Cardiac muscle cell (in vitro differentiated cells and primary cell): ENCODE measurements at places on chromosomes 1 and 21. TPM values are rescaled to one million over a fixed set of nuclear protein-coding genes. Genes with fewer than 3 reads are reported as not detected.

GRCh38 chr21:45994759-45995685, 13.5 kb downstream of the COL6A1 start:
- DNase-seq, result no peak

DNA sequence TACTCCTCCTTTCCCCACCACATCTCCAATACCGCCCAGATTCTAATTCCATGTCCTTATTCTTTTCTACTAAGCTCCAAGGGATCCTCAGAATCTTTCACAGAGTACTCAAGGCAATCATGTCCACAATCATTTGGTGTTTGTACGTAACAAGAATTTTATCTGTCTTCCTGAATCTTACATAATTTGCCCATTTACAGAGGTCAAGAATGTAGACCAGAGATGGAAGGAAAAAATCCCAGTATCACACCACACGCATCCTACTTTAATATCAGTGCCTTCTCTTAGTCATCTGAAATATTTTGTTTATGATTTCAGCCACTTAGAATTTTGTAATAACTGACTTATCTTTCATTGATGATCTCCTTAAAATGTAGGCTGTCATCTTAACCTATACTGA, 366.0 kb upstream of the LRRC7 start:
- DNase-seq, result no peak

DNA sequence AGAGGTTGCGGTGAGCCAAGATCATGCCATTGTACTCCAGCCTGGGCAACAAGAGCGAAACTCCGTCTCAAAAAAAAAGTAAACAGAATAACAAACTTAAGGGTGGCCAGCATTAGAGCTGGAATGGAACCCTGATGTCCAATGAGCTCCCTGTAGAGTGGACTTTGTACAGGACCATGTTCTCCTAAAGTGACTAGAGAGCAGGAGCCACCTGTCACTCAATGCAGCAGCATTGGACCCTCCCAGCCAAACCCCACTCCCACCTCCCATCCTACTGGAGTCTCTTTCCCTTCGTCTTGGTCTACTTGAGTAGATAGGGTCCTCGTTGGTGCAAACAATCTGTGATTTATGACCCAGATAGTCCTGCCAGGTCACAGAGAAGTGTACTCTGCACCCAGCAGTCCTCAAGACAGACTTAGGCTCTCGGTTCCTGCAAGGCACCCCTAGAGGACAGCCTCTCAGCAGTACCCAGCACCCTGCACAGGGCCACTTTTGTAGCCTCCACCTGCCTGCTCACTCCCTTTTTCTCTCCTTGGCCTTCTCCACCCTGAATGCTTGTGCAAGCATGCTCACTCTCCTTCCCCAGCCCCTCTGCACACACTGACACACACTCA, 69.2 kb upstream of the ZNF281 start:
- no peak for DNase-seq

- no peak for DNase-seq
These were observed 40.4 kb downstream of the CASZ1 start for GRCh38 chr1:10755970-10756521.

DNA sequence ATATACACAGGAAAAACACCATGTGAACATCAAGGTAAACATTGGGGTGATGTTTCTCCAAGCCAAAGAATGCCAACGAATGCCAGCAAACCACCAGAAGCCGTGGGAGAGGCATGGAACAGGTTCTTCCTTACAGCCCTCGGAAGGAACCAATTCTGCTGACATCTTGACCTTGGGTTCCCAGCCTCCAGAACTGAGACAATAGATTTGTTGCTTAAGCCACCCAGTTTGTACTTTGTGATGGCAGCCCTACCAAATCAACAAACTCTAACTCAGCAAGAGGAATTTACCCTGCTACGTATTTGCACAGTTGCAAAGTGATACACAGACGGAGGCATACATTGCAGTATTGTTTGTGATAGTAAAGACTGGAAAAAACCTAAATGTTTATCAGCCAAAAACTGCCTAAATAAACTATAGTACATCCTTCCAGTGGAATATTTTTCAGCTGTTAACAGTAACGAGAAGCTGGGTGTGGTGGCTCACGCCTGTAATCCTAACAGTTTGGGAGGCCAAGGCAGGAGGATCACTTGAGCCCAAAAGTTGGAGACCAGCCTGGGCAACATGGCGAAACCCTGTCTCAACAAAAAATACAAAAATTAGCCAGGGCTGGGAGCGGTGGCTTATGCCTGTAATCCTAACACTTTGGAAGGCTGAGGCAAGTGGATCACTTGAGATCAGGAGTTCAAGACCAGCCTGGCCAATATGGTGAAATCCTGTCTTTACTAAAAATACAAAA, 12.5 kb upstream of the ZC3H12A start:
- DNase-seq, result no peak

DNA sequence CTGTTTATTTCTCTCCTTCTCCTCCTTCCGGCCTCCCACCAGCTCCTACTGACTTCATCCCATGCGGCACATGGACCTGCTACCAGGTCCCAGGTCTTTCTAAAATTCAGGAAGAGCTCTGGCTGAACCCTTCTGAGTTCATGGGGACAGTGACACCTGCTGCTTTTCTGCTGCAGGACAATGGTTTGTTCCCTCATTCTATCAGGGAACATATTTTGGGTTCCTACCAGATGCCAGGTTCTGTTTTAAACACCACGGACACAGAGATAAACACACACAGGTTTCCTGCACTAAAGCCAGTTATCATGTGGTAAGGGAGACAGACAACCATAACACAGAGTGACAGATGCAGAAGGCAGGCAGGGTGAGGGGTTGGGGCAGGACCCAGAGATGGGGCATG, 114.0 kb upstream of the RAB4A start:
- peak; percentile 45 for DNase-seq

DNA sequence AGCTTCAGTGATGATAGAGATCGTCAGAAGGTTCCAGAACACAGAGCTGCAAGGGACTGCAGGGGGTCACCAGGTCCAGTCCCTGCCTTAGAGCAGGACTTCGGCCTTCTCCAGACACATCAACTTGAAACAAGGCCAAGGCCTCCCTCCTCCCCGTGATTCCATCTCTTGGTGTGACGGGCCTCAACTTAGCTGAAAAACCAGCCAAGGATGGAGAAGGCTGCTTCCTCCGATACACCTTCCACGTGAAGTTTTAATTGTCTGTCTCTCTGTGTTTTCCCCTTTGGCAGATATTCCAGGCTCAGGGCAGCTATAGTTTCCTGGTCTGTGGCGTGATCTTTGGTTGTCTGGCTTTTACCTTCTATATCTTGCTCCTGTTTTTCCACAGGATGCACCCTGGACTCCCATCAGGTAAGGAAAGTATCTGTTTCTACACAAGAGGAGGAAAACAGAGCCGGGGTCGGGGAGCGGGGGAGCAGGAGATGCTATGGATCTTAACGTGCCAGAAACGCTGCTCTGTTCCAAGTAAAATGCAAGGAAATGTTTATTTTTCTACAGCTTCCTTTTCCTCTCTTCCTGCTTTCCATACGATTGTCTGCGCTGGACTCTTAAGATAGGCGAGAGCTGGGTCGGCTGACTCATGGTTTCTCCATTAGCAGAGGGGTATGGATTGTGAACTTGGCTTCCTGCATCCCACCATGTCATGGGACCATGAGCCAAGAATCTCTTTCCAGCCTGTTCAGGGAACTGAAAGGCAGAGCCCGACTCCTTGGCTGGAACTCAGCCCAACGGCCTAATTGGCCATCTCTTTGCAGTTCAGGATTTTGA, 32.8 kb downstream of the ELK4 start:
- DNase-seq, result peak; percentile 99

GRCh38 chr1:72062584-72062983, 219.8 kb downstream of the NEGR1 start:
- DNase-seq, result peak; percentile 26

DNA sequence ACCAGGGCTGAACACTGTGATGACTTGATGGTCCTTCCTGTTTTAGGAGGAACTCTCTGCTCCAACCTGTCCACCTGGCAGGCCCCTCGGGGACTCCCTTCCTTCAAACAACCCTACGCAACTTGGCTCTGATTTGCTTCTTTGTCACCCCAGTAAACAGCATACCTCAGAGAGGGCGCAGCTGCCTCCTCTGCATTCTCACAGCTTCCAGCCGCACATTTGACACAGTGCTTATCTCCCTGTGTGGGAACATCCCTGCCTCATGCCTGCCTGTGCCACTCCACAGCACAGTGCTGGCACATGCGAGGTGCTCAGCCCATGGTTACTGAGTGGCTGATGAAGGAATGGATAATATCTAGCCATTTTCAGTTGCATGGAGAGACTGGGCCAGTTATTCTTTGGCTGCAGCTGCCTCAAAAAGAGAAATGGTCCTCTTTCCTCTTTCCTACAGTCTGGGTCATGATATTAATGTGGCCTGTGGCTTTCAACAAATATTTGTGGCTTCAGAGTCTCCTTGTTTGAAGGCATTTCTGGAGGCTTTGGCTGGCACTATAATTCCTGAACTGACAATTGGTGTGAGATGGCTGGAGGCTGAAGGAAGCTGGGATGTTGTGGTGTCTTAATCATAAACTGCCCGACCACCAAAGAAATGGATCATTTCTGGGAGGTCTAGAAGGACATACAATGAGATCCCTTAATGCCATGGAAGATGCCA, 77.9 kb downstream of the TENT5C start:
- DNase-seq, result no peak

DNA sequence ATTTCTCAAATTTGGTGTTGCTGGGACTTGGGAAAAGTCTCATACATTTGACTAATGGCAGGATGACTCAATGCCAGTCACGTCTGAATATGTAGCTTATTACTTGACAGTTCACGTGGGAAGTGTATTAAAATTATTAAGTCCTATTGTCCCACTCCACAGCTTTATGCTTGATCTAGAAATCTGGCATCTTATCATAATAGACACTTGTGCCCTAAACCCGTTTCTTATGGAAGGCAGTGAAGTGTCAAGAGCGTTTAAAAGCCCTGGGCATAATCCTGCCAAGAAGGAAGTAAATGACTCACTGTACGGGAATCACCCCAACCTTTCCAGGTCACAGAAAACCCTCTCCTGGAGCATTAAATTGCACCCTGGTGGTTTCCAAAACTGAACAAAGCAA, 207.4 kb downstream of the APP start:
- no peak for DNase-seq

DNA sequence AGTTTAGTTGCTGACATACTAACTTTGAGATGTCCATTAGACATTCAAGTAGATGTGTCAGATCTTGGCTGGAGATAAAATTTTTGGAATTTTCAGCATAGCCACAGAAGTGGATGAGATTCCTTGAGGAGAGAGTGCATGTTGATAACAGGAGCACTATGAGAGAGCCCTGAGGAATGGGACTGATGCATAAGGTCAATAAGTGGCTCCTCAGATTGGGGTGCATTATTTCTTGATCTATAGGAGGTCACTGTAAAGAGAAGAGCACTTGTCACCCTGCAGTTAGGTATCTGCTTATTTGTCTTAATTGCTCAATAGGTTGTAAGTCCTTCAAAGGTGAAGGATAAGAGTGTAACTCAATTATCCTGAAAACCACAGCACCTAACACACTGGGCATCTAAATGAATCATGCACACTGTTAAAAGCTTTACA, 52.0 kb upstream of the TACSTD2 start:
- no peak for DNase-seq

GRCh38 chr1:93625582-93626327, 55.9 kb downstream of the BCAR3 start:
- DNase-seq, result no peak

GRCh38 chr1:81690676-81691453, 109.9 kb upstream of the ADGRL2 start:
- no peak for DNase-seq

DNA sequence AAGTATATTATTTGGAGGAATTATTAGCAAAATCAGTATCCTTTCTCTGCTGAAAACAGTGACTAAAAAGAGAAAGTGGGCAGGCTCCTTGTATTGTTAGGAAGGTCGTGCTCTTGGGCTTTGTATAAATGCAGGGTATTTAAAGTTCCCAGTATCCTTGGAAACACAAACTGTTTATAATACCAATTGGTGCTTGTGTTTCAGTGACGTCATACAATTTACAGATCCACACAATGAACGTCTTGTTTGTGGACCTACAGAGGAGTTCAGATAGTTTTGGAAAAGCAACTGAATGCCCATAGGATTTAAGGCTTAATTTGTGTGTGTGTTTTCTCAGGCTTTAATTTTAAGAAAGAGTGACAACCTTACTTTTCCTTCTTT, 168.2 kb downstream of the RASAL2 start:
- no peak for DNase-seq

GRCh38 chr1:6048179-6048867, 2.6 kb downstream of the KCNAB2 start:
- no peak for DNase-seq

DNA sequence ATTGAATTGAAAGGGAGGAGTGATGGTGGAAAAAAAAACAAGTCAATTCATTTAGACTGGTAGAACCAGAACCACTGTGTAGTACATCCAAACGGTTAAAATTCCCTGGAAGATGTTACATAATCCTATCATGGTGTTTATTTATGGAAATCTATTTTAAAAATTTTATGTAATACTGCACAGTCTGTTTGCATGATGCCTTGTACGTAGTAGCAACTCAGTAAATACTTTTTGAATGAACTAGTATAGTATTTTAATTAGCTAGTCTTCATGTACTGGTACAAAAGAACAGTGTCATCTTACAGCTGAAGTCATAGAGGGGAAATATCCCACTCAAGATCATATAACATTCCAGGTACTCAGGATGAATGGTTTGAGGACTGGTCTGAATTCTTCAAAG, 27.0 kb upstream of the IER5 start:
- no peak for DNase-seq

DNA sequence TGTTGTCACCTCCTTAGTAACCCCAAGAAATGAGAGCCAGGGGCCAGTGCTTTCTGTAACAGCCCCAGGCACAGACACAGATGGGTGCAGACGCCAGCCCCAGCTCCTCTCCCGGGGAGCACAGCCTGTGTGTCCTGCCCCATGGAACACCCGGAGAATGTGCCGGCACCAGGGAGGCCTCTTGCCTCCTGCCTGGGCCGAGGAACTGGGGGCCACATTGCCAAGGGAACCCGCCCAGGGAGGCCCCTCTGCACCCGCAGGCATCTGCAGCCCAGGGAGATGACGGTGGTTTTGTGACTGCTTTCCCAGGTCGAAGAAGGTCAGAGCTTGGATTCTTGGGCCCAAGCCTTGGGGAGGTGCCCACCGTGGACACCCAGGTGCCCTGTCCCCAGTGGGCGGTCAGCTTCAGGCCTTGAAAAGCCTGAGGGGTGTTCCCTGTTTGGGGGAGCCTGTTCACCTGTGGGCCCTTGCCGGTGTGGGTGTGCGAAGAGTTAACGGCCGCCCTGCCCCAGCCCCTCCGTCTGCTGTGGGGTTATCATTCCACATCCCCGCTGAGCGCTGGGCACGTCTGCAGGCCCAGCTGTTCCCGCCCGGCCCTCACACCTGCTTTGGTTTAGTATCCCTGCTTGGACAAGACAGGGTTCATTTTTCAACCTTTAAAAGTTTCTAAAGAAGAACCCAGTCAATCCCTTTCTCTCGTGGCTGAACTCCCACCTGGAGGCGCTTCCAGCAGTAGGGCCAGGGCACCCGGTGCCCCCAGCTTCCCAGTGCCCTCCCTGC, 62.5 kb downstream of the MORN1 start:
- DNase-seq, result no peak

GRCh38 chr1:1965546-1965945, 38.0 kb downstream of the CFAP74 start:
- no peak for DNase-seq

GRCh38 chr1:187816646-187817045, 987.9 kb downstream of the PLA2G4A start:
- DNase-seq, result no peak

PLA2G4A gene
- 0.09 and 0.21 TPM in 2 replicates for total RNA-seq

VHLL gene
- total RNA-seq, result 0.98 TPM in 1 of 2 replicates, not detected in the other

PADI4 gene
- total RNA-seq, result not detected in 2 replicates

PLEKHN1 gene
- total RNA-seq, result 0.36 TPM in 1 of 2 replicates, not detected in the other

ZNF683 gene
- not detected in 2 replicates for total RNA-seq

TTC22 gene
- 0.04 TPM in 1 of 2 replicates, not detected in the other for total RNA-seq

COL24A1 gene
- total RNA-seq, result 0.35 and 0.54 TPM in 2 replicates
